Natural killer cell treated with Interleukin-12 subunit alpha and Interleukin-12 subunit beta and Interleukin-15 and Interleukin-18, amount 100 ng/mL, for 72 hours (primary cell): ENCODE measurements at places on chromosomes 2 and 18.

DNA sequence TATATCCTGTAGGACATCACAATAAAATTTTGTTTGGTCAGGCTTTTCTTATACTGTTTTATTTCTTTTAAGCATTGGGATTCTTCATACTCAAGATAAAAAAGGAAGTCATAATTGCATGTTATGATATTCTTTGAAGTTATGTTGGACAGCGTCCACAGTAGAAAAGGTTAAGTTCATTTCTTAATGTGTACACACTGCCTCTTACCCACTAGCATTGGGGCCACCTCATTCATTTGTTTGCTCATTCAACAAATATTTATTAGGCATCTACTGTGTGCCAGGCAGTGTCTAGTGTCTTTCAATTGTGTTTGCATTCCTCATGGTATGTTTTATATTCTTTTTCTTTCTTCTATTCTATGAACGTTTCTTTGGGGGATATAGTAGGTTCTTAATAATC lies 70.2 kb downstream of the PTPRM start:
- no peak overlapping the region for H3K4me3 ChIP-seq
- no peaks in the 10 kb centered on the region for H3K27me3 ChIP-seq
- H3K27ac ChIP-seq, result no peak overlapping the region
- H3K4me1 ChIP-seq, result no peaks in the 10 kb centered on the region
- H3K36me3 ChIP-seq, result no peaks in the 10 kb centered on the region

DNA sequence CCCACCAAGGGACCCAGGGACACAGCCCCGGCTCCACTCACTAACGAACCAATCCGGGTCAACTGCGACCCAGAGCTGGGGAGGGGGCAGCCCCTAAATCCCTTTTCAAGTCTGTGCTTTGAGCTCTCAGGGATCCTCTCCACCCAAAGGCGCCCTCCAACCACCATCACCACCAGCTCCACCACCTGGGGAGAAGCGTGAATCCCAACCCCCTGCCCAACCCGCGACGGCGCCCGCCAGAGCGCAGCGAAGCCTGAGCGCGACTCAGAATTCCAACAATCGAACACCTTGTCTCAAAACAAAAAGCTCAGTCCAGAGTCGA lies 497 bp downstream of the DSC3 start:
- H3K27ac ChIP-seq, result no peak overlapping the region
- no peak for DNase-seq
- peaks cover 20% of the 10 kb centered on the region for H3K27me3 ChIP-seq
- H3K4me3 ChIP-seq, result no peak overlapping the region
- no peaks in the 10 kb centered on the region for H3K4me1 ChIP-seq
- H3K36me3 ChIP-seq, result peaks cover 7% of the 10 kb centered on the region

- H3K36me3 ChIP-seq, result no peaks in the 10 kb centered on the region
- H3K4me3 ChIP-seq, result no peak overlapping the region
- no peak overlapping the region for H3K27ac ChIP-seq
- no peaks in the 10 kb centered on the region for H3K27me3 ChIP-seq
- DNase-seq, result no peak
These were observed 117.7 kb upstream of the RAB6C start for GRCh38 chr2:129861666-129862288.

DNA sequence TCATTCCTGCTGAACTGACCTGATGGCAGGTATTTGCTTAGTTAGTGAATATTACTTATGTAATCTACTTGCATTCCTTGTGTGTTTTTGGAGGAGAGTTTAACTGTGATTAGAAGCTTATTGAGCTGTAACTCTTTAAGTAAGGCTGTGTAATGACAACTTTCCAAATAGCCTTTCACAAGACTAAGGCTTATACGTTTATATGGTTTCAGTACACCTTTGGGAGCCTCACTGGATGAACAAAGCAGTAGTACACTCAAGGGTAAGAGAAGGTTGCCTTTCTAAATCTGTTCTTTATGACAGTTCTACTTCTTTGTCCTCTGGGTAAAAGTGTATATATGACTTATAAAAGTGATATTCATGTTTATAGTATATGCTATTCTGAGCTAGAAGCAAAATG lies 4.3 kb downstream of the ITPRID2 start:
- no peak overlapping the region for H3K27ac ChIP-seq
- H3K4me3 ChIP-seq, result no peak overlapping the region
- peaks cover 3% of the 10 kb centered on the region for H3K27me3 ChIP-seq
- DNase-seq, result no peak

- no peak overlapping the region for H3K4me3 ChIP-seq
- no peaks in the 10 kb centered on the region for H3K4me1 ChIP-seq
- H3K27me3 ChIP-seq, result peaks cover 3% of the 10 kb centered on the region
- DNase-seq, result no peak
These were observed 445.4 kb downstream of the NBAS start for GRCh38 chr2:15115776-15116175.

- H3K36me3 ChIP-seq, result peaks cover 5% of the 10 kb centered on the region
- no peak overlapping the region for H3K27ac ChIP-seq
- peaks cover 6% of the 10 kb centered on the region for H3K27me3 ChIP-seq
- no peak overlapping the region for H3K4me3 ChIP-seq
These were observed 20.1 kb upstream of the FANCL start for GRCh38 chr2:58261209-58261608.

GRCh38 chr18:58228176-58228575 lies 184.2 kb downstream of the NEDD4L start:
- DNase-seq, result no peak
- H3K27me3 ChIP-seq, result peaks cover 5% of the 10 kb centered on the region
- no peaks in the 10 kb centered on the region for H3K36me3 ChIP-seq
- no peak overlapping the region for H3K27ac ChIP-seq
- no peak overlapping the region for H3K4me3 ChIP-seq
- H3K4me1 ChIP-seq, result no peaks in the 10 kb centered on the region

GRCh38 chr2:128390991-128391630 lies 72.4 kb upstream of the HS6ST1 start:
- H3K27me3 ChIP-seq, result peaks cover 7% of the 10 kb centered on the region
- no peaks in the 10 kb centered on the region for H3K4me1 ChIP-seq
- H3K36me3 ChIP-seq, result no peaks in the 10 kb centered on the region
- H3K27ac ChIP-seq, result no peak overlapping the region
- no peak overlapping the region for H3K4me3 ChIP-seq
- peak; percentile 37 for DNase-seq

GRCh38 chr2:142008135-142008744 lies 122.6 kb downstream of the LRP1B start:
- H3K36me3 ChIP-seq, result no peaks in the 10 kb centered on the region
- no peaks in the 10 kb centered on the region for H3K27me3 ChIP-seq
- H3K27ac ChIP-seq, result no peak overlapping the region
- DNase-seq, result no peak
- H3K4me1 ChIP-seq, result no peaks in the 10 kb centered on the region

- no peak overlapping the region for H3K4me3 ChIP-seq
- H3K27me3 ChIP-seq, result peaks cover 13% of the 10 kb centered on the region
- H3K4me1 ChIP-seq, result peaks cover 4% of the 10 kb centered on the region
- no peak overlapping the region for H3K27ac ChIP-seq
- DNase-seq, result peak; percentile 53
- H3K36me3 ChIP-seq, result no peaks in the 10 kb centered on the region
These were observed 45.4 kb upstream of the FAHD2A start for GRCh38 chr2:95356821-95357700.

DNA sequence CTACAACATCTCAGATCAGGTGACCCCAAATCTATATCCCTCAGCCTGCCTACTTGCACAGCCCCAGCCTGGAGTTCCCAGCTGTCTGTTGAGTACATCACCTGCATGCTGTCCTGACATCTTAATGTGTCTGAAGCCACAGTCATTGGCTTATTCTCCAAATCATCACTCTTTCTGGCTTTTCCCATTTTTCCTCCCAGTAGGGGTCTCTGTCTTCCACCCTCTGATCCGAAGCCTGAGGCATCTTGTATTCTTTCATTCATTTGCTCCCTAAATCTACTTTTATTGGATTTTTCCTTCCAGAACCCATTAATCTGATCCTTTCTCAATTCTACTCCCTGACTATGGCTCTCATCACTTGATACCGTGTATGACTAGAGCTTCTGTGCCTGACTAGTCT lies 332.9 kb upstream of the DCC start:
- H3K27me3 ChIP-seq, result no peaks in the 10 kb centered on the region
- H3K36me3 ChIP-seq, result no peaks in the 10 kb centered on the region
- DNase-seq, result no peak
- no peaks in the 10 kb centered on the region for H3K4me1 ChIP-seq
- H3K27ac ChIP-seq, result no peak overlapping the region

DNA sequence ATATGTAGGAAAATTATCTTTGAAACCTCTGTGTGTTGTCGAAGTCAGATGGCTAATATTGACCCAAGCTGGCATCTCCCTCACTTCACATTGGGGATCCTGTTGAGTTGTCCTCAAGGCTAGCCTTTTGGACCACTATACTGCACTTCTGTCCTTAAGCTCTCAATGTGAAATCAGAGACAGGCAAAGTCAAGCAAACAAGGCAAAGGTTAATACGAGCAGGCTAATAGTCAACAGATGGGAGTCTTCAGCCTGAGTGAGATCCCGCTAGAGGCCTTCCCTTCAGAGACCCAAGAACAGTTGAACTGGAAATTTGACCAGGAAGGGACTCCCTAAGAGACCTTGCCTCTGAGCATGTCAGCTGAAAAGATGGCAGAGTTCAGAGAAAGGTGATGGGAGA lies 475.4 kb downstream of the PARD3B start:
- no peak overlapping the region for H3K4me3 ChIP-seq
- no peaks in the 10 kb centered on the region for H3K36me3 ChIP-seq
- no peak overlapping the region for H3K27ac ChIP-seq
- H3K27me3 ChIP-seq, result no peaks in the 10 kb centered on the region

DNA sequence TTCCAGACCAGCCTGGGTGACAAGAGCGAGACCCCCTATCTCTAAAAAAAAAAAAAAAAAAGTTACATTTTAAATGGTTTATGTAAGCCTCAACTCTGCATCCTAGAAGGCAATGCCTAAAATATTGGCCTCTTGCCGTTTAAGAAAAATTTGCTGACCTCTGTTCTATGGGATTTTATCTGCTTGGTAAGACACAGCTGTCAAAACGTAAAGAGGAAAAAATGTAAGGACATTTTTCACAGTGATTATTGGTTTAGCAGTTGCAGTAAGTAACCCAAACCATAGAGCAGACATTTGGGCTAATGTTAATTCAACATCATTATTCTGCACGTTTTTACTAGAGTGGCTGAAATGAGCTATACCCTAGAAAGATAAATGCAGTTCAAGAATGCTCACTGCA lies 14.4 kb upstream of the E2F6 start:
- peaks cover 34% of the 10 kb centered on the region for H3K27me3 ChIP-seq
- no peaks in the 10 kb centered on the region for H3K36me3 ChIP-seq
- DNase-seq, result no peak

- H3K4me3 ChIP-seq, result no peak overlapping the region
- no peak overlapping the region for H3K27ac ChIP-seq
- no peaks in the 10 kb centered on the region for H3K4me1 ChIP-seq
- H3K27me3 ChIP-seq, result no peaks in the 10 kb centered on the region
- no peak for DNase-seq
These were observed 119.1 kb downstream of the LYPD1 start for GRCh38 chr2:132550946-132551345.

DNA sequence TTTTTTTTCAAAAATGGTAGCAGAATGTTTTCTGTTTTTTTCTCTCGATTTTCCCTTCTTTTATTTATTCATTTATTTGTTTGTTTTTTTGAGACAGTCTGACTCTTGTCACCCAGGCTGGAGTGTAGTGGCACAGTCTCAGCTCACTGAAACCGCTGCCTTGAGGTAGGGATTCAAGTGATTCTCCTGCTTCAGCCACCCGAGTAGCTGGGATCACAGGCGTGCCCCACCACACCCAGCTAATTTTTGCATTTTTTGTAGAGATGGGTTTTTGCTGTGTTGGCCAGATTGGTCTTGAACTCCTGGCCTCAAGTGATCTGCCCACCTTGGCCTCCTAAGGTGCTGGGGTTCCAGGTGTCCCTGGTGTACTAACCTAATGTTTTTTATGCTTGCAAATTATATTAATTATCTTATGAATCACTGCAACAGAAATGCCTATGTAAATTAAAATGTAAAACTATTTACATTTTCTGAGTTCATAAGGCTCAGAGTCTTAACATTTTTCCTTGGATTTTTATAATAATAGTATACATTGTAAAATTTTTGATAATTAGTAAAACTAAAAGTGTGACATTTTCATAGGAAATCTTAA lies 19.2 kb downstream of the MTA3 start:
- no peak overlapping the region for H3K4me3 ChIP-seq
- no peak overlapping the region for H3K27ac ChIP-seq
- no peaks in the 10 kb centered on the region for H3K4me1 ChIP-seq
